DMS 273 treated with DMSO at 0.1 percent for 48 hours (cell line): ENCODE measurements at places on chromosomes 4 and X.

GRCh38 chr4:93568758-93569157, 259.8 kb upstream of the ATOH1 start:
- DNase-seq = no peak

DNA sequence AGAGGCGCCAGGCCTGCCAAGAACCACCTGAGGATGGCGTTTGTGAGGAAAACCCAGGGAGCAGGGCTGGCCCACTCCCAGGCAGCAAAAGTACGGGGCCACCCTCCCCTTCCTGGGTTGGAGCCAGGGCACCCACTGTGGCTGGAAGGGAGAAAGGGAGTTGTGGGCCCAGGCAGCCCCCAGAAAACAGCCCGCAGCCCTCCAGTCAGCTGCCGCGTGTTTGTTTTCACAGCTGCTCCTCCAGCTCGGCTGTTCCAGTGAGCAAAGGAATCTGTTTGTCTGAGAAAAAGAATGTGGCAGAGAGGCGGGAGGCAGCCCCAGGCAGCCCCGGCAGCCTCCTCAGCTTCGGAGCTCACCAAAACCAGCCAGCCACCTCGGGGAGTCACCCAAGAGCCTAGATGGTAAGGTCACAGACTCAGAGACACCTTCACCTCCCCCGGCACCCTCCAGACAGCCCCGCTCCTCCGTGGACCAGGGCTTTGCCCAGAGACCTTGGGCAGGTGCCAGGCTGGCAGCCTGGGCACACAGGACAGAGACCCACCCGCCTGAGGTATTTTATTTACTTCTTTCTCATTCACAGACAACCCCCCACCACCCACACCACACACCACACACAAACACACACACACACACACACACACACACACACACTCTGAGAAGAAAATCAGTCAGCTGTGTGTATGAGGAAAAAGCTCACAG, 338.1 kb downstream of the BCOR start:
- DNase-seq = no peak

- no peak for DNase-seq
Observed at GRCh38 chrX:119084766-119085165, 12.0 kb downstream of the CT47C1 start.

DNA sequence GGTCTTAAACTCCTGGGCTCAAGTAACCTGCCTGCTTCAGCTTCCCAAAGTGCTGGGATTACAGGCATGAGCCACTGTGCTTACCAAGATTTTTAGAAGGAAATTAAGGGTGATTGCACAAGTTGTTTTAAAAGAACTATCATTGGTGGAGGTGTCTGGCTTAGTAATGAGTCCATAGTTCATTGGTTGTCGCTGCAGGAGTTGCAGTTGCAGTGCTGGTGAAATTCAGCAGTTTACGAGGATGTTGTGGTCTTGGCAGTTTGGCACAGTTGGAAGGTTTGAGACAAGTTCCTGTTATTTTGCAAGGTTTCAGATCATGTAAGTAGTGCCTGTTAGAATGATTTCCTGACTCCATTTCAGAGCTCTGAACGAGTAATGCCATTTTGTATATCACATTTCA, 48.1 kb downstream of the RAB40AL start:
- no peak for DNase-seq

DNA sequence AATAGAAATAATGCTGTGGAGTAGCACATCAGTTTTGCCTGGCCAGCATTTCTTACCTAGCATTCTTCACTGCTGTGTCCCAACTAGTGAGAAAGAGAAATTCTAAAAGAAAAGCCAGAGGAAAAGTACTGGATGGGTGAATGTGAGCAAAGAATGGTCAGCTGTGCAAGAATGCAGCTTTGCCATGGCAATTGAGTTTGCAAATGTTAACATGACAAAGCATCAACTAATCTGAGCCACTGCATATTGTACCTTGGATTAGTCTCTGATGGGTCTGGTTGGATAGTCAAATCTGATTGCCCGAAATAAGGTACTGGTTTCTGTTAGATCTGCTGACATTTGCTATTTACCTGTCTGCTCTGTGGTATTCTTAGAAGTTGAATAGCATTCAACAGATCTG, 38.7 kb downstream of the ADD1 start:
- DNase-seq = no peak

DNA sequence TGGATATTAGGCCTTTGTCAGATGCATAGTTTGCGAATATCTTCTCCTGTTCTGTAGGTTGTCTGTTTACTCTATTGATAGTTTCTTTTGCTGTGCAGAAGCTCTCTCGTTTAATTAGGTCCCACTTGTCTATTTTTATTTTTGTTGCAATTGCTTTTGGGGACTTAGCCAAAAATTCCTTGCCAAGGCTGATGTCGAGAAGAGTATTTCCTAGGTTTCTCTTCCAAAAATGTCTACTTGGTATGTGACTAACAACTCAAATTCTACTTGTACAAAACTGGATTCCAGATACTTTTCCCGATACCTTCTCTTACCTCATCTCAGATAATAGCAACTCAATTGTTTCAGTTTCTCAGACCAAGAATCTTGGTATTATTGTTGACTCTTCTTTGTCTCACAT, 142.4 kb upstream of the GLRA2 start:
- no peak for DNase-seq

- DNase-seq = no peak
Observed at GRCh38 chr4:26126143-26126718, 194.6 kb upstream of the RBPJ start.

GRCh38 chr4:53785996-53786395, 194.7 kb upstream of the LNX1 start:
- no peak for DNase-seq

DNA sequence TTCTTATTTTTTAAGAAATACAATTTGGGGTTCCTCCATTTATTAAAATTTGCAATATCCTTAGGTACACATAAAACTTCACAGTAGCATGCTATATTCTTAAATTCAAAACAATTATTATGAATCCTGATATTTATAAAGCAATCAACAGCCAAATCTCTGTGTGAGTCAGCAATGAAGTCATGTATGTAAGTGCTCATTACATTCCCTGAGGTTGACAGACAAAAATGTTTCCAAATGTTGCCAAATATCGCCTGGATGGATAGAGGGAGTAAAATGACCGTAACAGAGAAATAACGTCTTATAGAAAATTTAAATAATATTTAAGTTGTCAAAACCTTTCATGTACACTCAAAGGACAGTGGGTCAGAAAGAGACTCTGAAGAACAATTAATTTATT, 220.0 kb downstream of the PCDH18 start:
- no peak for DNase-seq

DNA sequence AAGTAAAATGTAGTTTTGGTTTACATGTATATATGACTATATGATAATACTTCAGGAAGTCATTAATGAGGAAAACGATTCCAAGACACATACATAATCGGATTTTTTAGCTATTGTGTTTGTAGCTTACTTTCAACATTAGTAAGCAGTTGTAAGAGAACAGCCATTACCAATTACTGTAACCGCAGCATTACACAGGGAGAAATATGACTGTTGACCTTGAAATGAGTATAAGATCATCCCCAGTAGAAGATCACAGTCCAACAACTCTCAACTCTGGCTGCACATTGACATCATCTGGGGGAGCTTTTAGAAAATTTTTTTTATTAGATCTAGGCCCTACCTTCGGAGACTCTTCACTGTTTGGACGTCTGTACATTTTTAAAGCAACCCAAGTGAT, 762.0 kb upstream of the MAGEB2 start:
- DNase-seq = no peak

DNA sequence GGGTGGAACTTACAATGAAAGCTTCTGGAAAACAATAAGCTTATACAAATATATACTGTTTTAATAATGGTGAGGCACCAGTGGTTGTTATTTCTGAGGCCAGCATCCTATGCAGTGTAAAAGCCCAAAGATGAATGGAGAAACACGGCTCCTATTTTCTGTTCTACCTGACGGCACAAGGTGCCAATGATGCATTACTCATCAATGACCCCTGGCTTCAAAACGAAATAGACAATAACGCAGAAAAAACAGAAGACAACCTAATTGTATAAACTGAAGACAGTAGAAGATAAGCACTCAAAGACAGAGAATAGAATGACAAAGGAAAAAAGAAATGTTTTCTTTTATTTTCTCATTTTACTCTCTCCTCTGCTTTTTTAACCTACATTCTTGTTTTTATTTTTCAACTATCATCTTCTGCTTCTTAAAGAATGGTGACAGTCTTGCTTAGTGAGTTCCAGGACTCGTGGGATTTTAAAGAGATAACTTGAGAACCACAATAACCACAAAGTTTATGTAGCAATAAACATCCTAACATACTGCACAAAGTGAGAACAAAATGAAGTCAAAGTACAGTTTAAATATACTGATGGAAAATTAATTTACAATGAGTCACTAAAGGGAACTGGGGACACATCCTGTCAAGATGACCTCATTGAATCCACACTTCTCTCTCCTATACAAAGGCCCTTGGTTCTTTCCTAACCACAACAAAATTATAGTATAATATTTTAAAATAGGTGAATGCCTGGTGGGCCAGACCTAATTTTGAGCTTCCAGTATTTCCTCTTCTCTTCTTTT, 169.8 kb downstream of the BTC start:
- DNase-seq = no peak

DNA sequence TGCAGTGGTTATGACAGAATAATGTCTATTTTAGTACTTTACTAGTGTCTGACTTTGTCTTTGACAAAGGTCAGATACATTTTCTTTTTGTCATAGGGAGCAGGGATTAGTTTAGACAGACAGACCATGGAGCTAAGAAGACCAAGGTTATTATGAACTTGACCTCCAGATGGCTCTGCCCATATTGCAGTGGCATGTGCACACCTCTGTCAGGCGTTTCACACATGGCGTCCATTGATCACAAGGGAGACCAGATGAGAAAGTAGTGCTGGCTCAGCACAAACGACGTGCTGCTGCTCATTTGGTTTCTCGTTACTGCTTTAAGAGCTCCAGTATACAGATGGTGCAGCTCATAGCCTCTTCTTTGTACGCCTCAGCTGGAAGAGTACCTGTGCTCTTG, 56.3 kb upstream of the HPSE start:
- DNase-seq = no peak

- no peak for DNase-seq
Observed at GRCh38 chr4:133152330-133152821, 3.3 kb downstream of the PCDH10 start.

DNA sequence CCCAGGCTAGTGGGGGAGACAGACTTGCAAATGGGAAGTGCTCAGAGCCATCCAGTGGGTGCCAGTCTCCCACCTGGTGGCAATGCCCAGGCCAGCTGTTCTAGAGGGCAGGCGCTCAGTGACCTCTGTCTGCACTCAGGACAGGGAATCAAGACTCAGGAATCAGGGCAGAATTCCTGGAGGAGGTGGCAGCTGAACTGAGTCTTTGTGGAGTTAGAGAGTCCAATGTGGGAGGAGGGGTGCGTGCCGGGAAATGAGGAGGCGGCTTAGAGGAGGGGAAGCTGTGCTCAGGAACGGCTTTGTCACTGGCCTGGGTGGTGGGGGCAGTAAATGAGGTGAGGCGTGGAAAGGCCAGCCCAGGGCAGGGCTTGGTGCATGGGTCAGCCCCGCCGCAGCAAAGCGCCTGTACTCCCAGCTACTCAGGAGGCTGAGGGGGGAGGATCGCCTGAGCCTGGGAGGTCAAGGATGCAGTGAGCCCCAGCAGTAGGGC, 31.3 kb upstream of the SORCS2 start:
- DNase-seq = no peak

- DNase-seq = no peak
Observed at GRCh38 chr4:71201817-71202576, 136.8 kb upstream of the SLC4A4 start.

GRCh38 chr4:137283737-137284136, 248.6 kb downstream of the PCDH18 start:
- no peak for DNase-seq

- no peak for DNase-seq
Observed at GRCh38 chrX:150602296-150602695, 33.9 kb downstream of the MTM1 start.

DNA sequence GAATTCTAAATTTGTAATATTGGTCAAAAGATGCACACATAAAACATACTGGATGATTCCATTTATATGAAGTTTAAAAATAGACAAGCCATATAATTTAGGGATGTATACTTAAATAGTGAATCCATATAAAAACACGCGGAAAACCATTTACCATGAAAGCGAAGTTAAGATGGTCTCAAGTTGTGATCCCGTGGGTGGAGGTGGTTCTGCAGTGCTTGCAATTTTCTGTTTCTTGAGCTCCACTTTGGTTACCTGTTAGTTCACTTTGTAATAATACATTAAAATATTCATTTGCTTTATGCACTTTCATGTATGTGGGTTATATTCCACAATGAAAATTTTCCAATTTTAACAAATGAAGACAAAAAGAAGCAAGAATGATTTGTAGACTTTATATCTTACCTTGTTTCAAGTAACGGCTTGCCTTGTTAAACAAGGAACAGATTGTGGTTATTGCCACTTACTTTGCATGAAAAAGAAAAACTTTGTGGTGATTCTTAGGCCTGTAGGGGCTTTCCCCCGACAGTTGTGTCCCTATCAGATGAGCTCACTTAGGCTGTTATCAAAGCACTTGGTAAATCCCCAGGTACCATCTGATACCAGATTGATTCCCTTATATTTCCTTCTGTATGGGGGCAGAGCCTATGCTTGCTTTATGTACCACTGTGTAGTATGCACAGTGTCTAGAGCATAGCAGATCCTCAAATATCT, 12.2 kb downstream of the UCP1 start:
- DNase-seq = no peak

DNA sequence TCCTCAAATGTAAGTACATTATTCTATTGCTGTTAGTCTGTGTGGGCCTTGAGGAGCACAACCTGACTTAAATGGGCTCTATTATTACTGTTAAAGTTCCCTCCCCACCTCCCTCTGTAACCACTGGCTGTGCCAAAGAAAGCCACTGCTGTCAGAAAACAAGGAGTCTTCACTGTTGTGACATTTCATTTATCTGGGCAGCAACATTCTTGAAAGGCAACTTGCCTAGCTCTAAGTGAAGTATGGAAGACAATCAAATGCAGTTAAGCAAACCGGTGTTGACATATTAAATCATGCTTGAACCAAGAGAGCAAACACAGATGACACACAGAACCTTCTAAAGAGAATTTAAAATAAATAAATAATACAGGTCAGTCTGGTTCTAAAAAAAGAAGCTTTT, 81.0 kb downstream of the EPHA5 start:
- no peak for DNase-seq

DNA sequence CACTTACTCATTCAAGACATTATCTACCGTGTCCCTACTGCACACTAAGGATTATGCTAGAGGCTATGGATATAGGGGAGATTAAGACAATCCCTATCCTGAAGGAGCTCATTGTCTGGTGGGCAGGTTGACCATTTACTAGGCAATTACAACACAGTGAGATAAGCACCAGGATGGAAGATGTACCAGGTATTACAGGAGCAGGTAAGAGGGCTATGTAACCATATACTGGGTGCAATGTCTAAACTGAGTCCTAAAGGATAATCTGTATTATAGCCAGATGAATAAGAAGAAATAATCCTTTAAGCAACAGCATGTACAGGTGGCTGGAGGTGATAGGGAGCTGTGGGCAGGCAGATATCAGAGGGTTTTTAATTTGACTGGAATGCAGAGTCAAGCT, 113.3 kb upstream of the TBC1D9 start:
- no peak for DNase-seq

- no peak for DNase-seq
Observed at GRCh38 chr4:7771541-7772507, 167.8 kb downstream of the AFAP1 start.
